ENCODE measurements at places on chromosomes 5 and 9.

- no peak for DNase-seq
These were observed 137.2 kb upstream of the SMARCA2 start for GRCh38 chr9:1877951-1878350.

DNA sequence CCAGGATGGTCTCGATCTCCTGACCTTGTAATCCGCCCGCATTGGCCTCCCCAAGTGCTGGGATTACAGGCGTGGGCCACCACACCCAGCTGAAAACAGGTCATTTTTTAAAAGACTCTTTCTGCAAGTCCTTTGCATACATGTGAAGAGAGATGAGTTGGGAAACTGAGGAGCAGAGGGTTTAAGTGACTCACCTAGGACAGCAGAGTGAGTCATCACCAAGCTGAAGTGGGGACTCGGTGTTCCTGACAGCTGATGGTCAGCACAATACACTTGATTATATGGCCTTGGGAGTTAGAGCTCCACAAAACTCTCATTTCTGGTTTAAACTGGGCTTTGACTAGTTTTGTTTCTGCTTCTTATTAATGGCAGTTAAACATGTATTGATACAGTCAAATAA lies 38.1 kb upstream of the SSBP2 start:
- no peak for DNase-seq

- no peak for DNase-seq
These were observed 268.9 kb downstream of the ASTN2 start for GRCh38 chr9:117145811-117146490.

DNA sequence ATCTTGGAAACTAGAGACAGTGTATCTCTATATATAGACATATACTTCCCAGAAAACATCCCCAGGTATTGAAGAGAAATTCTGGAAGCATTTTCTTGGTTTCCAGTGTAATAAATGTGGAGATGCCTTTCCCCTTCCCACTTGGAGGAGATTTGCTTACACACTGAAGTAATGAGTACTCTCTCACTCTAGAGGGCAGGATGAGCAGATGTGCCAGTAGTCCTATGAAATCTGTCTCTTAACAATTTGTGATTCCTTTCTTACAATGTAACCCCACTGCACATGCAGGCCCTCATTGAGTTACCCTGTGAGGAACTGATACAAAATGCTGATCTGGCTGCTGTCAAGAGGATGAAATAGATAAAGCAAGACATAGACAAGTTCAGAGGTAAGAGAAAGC lies 567.2 kb downstream of the SLCO4C1 start:
- no peak for DNase-seq

- no peak for DNase-seq
These were observed 11.9 kb downstream of the ROPN1L start for GRCh38 chr5:10453545-10453944.

- no peak for DNase-seq
These were observed 330.6 kb downstream of the ACTL7B start for GRCh38 chr9:108525186-108525585.

DNA sequence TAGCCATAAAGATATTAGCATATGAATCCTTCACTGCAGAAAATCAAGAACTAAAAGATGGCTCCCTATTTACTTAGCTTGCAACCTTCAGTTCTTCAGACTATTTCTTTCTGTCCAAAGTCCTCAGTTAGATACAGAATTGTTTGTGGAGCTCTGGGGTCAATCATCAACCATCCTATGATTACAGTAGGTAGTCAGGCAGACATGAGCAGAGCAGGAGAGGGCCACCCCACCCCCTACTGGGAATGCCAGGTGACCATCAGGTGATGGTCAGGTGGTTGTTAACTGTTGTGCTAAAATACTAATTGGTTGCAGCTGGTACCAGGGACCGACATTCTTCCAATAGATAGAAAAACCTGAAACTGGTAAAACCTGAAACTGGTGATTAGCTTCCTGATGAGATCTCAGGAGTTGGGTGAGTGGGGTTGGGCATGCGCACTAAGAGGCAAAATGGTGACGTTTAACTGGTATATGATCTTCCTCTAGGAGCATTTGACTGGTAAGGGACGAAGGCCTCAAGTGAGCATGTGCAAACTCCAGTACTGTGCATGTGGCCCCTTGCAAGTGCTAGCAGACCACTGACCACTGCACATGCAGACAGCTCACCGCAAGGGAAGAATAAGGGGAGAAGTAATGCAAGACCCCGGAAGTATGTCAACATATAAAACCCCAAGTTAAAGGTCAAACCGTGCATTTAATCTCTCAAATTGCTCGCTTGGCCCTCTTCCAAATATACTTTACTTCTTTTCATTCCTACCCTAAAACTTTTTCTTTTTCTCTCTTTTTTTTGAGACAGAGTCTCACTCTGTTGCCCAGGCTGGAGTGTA lies 13.6 kb downstream of the C9orf57 start:
- no peak for DNase-seq

GRCh38 chr5:112738191-112738560 lies 491 bp downstream of the APC start:
- no peak for DNase-seq

GRCh38 chr5:103706939-103707682 lies 144.5 kb upstream of the NUDT12 start:
- DNase-seq: no peak

GRCh38 chr5:51072937-51073336 lies 310.3 kb upstream of the ISL1 start:
- no peak for DNase-seq

DNA sequence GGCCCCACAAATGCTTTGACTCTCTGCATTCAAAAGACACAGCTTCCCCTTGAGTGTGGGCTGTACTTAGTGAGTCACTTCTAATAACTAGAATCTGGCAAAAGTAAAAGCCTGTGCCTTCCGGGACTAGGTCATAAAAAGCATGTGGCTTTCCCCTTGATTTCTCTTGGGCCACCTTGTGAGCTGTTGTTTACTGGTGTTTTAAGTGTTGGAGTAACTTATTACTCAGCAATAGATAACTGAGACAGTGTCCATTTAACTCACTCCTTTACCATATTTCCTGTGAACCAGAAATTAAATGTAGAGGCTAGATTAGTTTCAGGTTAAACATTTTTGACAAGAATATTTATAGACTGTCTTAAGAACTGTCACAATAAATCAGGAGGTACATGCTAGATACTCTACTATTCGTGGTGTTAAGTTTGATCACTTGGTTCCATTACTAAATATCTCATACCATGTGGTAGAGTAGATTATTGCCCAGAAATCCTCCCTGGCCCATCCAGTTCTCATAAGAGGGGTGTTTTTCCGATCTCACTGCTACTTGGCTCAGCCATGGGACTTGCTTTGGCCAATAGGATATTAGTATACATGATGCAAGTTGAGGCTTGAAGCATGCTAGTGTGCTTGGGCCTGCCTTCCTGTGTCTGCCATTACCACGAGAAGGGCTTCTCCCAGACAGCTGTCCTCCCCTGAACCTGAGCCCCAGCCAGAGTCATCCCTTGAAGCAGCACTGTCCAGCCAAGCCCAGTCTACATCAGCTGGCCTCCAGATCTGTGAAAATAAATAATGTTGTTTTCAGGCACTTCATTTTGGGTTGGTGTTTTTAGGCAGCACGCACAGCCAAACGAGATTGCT lies 10.4 kb upstream of the CMBL start:
- DNase-seq: no peak

- DNase-seq: no peak
These were observed 26.6 kb downstream of the GRAMD2B start for GRCh38 chr5:126449751-126450271.

DNA sequence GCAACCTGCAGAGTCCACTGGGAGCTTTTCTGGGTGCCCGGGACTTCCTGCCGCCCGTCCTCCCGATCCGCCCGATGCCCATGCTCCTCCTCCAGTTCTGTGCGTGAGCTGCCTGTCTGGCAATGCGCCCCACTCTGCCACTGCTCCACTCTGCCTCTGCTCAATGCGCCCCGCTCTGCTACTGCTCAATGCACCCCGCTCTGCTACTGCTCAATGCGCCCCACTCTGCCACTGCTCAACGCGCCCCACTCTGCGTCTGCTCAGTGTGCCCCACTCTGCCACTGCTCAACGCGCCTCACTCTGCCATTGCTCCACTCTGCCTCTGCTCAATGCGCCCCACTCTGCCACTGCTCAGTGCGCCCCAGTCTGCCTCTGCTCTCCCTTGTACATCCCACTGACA lies 436.0 kb downstream of the NR2F1-AS1 start:
- DNase-seq: no peak

Data from brain pericyte (primary cell).